ENCODE measurements at places on chromosomes 2 and 18. TPM values are rescaled to one million over a fixed set of nuclear protein-coding genes. Genes with fewer than 3 reads are reported as not detected.

Gene CD8B
- total RNA-seq: not detected

Gene UGT1A8
- total RNA-seq: not detected

Gene OTOS
- total RNA-seq: not detected

Gene VAMP8
- total RNA-seq: 18.7 TPM

Gene POMC
- total RNA-seq: not detected

Gene MAPRE3
- 12.2 TPM for total RNA-seq

Gene C2orf81
- total RNA-seq: 4.4 TPM

Gene GAL3ST2
- not detected for total RNA-seq

Gene RAB6C
- not detected for total RNA-seq

Gene STARD6
- total RNA-seq: not detected

Data from A549 treated with DMSO at 1 μM for 4 hours (cell line).